ENCODE measurements at places on chromosomes 4 and X.

- no peak for DNase-seq
Measured at GRCh38 chr4:97038146-97038516, 1105.1 kb downstream of the STPG2 start.

GRCh38 chr4:6875431-6875831 lies 34.2 kb upstream of the TBC1D14 start:
- DNase-seq = no peak

DNA sequence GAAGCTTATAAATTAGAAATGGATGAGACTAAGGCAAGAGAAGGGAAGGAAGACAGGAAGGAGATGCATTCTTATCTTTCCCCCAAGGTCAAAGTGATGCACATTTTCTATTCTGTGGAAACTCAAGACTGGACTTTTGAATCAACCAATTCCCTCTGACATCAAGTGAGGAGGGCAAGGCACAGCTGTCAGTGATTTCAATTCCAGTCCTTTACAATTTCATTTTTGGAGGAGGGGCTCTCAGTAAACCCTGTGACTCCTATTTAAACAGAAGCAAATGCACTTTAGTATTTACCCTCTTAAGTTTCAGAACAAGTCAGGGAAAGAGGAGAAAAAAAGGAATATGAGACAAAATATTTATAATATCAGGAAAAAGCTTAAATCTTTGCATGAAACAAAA lies 134.0 kb downstream of the MGST2 start:
- DNase-seq = no peak

DNA sequence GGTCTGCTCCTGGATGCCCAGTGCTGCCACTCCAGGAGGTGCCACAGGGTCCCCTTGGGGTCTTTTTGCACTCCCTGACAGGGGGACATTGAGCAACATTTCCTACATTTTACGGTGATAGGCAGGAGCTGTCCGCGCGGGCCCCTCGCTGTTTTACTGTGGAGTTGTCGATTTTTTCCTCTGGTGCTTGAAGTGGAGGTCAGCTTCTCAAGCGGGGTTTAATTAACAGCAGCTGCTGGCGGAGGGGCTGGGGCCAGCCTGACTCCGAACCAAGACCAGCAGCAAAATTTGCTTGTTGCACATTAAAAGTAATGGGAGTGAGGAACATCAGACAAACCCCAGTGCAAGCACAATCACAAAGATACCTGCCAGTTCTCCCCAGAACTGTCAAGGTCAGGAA lies 13.2 kb upstream of the SH3TC1 start:
- DNase-seq = no peak

DNA sequence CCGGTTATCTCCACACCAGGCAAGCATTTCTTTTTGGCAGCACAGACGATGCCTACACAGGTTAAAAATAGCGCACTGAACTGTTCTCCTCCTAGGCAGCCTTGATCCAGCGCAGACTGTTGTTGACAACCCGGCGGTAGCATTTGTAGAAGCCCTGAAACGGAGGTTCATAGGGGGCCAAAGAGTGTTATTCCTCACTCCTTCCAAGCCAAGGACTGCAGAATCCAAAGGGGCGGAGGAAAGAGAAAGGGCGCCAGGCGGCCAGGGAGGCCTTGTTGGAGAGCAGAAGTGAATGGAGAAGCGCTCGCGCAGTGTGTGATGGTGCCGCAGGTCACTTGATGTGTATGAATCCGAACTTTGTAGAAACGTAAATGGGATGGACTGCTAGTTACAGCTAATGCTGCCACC lies 82.7 kb downstream of the TENM3 start:
- no peak for DNase-seq

DNA sequence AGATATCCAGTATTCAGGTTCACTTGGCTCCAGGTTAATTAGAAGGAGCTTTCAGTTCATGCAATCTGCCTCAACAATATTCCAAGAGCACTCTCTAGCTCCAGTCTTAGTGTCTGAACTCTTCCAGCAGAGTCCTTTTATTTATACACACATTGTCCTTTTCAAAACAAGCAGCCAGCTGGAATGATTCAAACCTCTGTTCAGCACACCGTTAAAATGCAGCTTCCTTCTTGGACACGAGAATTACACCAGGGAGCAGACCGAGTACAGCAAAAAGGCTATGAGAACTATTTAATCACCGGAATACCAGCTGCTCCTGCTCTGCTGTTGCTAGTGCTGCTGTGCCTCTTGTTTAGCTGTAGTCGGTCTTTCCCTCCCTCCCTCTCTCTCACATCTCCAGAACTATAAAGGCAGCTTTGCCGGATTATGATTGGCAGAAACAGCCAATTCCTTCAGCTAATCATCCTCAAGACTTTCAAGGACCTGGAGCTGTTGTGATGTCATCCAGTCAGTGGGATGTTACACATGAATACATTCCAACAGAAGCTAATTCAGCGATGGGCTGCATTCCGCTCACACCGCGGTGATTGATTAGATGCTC lies at the start of gene NDST4:
TSS of gene NDST4 (minus strand) at position 115 of the 601 bp plus-strand sequence. CDS start 36,584 bp downstream, outside the sequence.
- no peak for DNase-seq

GRCh38 chrX:24259544-24260240 lies 54.2 kb downstream of the SUPT20HL2 start:
- peak; percentile 56 for DNase-seq

GRCh38 chr4:68361146-68361589 lies 11.3 kb upstream of the YTHDC1 start:
- DNase-seq = no peak

GRCh38 chr4:146112389-146112788 lies 63.1 kb upstream of the LSM6 start:
- DNase-seq = no peak

- no peak for DNase-seq
Measured at GRCh38 chr4:182205306-182205705, 37.9 kb upstream of the TENM3 start.

DNA sequence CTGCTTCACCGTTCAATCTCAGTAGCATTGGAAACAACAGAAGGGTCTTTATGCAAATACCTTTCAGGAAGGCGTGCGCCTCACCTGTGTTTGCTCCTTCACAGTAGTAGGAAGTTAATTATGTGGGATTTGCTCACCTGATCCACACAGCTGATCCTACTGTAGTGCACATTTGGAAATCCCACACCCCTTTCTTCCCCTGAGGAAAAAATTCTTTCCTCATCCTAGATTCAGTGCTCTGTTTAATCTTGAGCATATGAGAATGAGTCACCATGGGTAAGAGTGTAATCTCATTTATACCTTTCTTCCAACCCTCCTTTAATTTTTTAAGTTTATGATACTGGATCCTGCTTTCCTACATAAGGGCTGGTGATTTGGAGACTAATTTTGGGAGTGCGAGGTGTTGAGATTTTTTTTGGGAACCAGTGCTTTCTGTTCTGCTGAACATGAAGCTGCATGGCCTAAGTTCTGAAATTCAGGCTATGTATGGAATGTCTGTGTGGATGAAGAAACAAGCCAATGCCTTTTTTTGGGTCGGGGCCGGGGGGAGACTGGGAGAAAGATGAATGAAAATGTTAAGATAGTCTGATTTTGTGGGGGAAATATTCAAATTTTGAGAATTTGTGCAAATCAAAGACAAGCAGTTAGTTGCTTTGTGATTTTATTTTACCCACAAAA lies 19.0 kb downstream of the GAB1 start:
- no peak for DNase-seq

DNA sequence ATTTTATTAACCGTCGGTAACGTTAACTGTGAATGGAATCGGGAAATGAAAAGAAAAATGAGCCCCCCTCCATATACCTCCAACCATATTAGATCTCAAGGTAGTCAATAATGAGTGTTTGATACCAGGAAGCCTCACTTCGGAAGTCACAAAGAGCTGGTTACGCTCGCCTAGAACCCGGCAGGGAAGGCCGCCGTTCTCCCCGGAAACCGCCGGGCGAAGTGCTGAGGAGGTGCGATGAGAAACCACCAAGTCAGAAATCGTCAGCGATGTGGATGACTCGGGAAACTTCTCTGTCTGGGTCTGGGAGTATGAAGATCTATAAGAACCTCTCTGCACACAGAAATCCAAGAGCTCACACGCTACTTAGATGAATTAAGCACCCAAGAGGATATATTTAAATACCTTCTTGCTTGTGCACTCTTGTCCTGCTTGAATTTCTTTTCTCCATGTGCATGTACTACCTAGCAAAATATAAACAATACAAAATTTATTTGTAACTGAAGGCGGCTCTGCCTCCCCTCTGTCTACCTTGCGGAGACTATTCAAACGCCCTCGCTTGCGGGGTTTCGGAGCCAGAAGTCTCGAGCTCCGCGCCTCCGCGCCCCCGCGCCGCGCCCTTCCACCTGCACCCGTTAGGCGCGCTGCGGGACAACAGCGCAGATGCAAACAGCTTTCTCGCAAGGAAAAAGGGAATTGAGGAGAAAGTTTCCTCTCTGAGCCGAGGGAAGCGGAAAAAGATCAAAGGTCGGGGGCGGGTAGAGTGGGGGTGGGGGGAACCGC lies 17.8 kb downstream of the NKX6-1 start:
- no peak for DNase-seq

DNA sequence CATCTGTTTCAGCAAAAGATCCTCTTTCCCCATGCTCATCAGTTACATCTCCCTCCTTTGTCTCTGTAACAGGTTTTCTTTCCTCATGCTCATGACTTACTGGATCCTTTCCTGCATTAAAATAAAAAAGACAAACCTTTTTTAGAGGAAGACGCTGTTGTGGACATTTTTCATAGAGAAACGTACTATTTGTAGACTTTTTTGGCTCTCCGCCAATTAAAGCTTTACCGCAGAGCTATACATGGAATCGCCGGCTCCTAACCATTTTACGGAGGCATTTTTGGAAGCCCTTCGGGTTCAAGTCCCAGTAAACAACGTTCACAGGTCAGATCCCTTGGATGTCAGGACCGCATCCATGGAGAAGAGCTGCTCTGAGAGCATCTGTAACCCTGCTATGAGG lies 1.3 kb downstream of the FAM9C start:
- no peak for DNase-seq

Data from DND-41 (cell line).